HT1080 (cell line): ENCODE measurements at places on chromosomes 6 and 20.

- DNase-seq: peak; percentile 15
Observed at GRCh38 chr6:36386495-36387439, 702 bp downstream of the ETV7 start.

- DNase-seq: no peak
Observed at GRCh38 chr6:6694368-6694780, 105.9 kb downstream of the LY86 start.

GRCh38 chr6:2245877-2246863 is 765 bp upstream of the GMDS start:
- peak; percentile 58 for DNase-seq

GRCh38 chr6:50831186-50831585 is 12.5 kb downstream of the TFAP2B start:
- no peak for DNase-seq

- DNase-seq: peak; percentile 80
Observed at GRCh38 chr20:54199721-54200176, 8.1 kb upstream of the PFDN4 start.

DNA sequence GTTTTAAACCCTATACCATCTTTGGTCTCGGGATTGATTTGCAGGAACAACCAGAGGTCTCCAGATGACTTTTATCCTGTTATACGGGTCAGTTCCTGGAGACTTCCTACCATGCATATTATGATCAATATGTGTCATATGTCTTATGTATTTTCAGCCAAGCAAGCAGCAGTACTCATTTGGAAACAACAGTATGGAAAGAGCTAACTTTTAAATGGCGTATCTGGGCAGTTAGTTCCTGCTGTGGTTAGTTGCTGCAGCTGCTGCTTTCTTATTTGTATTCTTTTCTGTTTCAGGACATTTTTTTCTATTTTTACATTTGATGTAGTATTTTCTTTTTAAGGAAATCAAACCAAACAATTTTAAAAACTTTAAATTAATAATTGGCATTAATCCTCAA is 207.5 kb downstream of the MANEA start:
- DNase-seq: no peak

DNA sequence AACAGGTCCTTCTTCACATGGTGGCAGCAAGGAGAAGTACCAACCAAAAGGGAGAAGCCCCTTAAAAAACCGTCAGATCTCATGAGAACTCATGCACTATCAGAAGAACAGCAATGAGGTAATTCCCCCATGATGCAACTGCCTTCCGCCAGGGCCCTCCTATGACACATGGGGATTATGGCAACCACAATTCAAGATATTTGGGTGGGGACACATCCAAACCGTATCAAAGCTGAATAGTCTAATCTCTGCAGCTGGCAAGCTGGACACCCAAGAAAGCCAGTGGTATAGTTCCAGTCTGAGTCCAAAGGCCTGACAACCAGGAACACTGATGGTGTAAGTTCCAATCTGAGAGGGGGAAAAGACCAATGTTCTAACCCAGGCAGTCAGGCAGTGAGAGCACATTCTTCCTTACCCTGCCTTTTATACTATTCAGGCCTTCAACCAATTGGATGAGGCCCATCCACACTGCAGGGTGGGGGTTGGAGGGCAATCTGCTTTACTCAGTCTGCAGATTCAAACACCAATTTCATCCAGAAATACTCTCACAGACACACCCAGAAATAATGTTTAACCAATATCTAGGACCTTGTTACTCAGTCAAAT is 17.9 kb upstream of the CNKSR3 start:
- no peak for DNase-seq

- DNase-seq: no peak
Observed at GRCh38 chr20:46020555-46020954, 8.5 kb upstream of the SLC12A5 start.

DNA sequence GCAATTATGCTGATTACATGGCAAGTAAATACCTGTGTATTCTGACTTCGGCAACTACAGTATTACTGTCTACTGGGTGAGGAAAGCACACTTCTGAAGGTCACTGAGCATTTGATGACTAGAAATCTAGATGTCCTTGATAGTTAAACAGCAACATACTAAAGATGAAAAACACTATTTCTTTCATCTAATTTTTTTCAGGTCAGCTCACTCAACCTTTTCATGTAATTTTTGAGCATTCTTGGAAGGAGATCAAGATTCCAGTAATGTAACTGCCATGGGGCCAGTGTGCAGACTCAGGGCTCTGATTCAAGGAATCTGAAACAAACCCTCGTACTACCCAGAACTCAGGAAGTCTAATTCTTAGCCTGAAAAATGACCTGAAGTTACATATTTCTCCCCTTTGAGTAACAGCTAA is 222.6 kb upstream of the TAB2 start:
- no peak for DNase-seq

DNA sequence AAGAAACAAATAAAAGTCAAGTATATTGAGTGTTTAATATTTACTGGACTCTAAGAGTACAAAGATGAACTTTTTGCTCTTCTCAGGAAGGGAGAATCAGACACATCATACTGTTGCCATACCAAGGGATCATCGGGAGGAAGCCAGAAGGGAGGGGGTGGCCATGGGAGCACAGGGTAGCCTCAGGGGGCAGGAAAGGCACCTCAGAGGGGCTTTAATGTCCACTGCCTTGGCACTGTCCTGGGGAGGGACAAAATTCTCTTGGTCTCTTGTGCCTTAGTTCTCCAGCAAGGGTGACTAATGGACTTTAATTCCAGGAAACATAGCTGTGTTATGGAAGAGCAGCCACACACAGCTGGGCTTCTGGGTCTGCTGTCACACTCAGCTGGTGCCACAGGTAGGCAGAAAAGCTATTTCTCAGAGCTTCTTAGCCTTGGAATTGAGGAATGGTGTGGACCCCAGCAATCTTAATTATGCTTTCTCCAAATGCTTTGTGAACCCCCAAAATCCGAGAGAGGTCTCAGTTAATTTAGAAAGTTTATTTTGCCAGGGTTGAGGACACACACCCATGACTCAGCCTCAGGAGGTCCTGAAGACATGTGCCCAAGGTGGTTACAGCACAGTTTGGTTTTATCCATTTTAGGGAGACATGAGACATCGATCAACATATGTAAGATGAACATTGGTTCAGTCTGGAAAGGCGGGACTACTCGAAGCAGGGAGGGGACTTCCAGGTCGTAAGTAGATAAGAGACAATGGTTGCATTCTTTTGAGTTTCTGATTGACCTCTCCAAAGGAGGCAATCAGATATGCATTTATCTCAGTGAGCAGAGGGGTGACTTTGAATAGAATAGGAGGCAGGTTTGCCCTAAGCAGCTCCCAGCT is 53.2 kb downstream of the MRAP2 start:
- DNase-seq: no peak

DNA sequence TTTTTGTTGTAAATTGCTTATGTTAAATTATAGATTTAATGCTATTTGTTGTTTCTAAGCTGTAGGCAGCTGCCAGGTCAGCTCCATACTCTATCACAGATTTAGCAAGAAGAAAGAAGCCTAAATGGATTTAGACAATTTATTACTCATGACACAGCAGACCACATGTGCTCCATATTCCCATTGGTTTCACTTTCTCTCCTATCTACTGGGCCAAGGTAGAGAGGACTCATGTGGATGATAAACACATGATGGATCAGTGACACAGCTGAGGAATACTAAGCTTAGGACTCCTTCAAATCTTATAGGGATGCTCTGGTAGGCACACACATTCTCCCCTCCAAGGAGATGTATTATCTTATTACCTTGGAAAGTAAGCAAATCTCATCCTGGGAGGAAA is 553.0 kb upstream of the ADGRB3 start:
- peak; percentile 40 for DNase-seq

- no peak for DNase-seq
Observed at GRCh38 chr6:30533460-30534294, 22.6 kb downstream of the GNL1 start.

DNA sequence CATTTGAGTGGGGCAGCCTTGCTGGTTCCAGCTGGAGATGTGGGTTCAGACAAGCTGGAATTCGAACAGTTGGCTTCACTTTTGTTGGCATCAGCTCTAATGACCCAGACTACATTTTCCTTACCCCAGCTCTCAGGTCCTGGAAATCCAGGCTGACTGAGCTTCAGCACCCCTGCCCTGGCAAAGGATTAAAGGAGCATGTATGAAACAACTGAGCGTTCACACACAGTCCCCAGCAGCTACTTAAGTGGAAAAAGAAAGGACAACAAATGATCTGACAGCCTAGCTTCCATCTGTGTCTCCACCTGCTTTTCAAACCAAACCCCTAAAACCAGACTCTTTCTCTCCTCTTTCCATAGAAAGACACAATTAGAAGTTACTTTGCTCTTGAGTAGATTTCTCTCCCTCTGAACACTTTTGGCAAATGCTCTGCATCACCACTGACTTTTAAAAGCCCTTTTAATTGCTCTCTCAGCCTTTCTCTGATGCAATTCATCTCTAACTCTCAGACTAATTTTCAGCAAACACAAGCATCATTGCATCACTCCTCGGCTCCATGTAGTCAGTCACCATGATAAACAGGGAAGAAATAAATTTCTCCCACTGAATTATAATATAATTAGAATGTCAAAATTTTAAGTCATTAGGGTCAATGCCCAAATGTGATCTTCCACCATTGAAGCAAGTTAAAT is 28.1 kb downstream of the ROS1 start:
- no peak for DNase-seq

- DNase-seq: no peak
Observed at GRCh38 chr6:1182722-1183521, 129.0 kb upstream of the FOXQ1 start.

DNA sequence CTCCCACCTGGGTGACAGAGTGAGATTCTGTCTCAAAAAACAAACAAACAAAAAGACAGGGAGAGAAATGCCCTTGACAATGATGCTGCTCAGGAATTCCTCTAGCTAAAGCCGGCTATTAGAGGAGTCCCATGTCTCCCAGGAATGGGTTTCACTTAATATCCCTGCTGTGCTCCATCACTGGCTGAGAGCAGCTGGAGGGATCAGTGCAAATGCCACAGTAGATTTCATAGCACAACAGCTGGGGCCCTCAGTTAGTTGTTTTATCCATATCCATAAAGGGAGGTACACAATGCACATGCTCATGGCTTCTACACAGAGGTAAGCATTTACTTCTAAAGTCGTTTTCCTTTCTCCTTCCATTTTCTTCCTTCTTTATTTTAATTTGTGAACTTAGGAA is 742.0 kb upstream of the POU3F2 start:
- DNase-seq: no peak

DNA sequence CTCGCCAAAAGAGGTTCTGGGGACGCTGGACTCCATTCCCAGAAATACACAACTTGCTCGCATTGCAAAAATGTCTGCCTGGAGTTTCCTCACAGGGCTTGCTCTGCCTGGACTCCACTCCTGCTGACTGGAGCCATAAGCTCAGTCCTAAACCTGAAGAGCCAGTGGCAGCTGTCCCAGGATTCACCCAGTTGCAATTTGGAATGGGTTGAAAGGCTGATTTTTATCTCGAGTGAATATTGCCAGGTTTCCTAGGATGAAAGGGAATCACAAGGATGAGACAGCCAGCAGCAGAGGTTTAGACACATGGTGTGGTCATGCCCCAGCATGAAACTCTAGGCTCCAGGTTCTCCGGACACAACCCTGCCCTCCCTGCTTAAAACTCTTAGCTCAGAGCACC is 223.3 kb downstream of the BMP7 start:
- no peak for DNase-seq

DNA sequence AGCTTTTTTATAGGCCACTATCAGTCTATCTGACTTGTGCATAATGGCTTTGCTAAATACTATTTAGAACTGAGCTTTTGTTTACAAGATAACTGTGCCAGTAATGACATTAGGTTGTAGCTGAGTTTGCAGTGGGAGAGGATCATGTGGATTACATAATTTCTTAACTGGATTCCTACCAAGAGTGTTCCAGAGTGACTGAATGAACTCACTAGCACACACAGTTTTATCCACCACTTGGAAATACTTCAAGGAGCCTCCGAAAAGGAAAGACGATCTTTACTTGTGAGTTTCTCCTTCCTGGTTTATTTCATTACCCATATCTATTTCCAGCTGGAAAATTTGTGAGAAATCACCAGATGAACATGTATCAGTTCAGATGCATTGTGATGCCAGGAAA is 10.9 kb upstream of the SYNE1 start:
- no peak for DNase-seq

DNA sequence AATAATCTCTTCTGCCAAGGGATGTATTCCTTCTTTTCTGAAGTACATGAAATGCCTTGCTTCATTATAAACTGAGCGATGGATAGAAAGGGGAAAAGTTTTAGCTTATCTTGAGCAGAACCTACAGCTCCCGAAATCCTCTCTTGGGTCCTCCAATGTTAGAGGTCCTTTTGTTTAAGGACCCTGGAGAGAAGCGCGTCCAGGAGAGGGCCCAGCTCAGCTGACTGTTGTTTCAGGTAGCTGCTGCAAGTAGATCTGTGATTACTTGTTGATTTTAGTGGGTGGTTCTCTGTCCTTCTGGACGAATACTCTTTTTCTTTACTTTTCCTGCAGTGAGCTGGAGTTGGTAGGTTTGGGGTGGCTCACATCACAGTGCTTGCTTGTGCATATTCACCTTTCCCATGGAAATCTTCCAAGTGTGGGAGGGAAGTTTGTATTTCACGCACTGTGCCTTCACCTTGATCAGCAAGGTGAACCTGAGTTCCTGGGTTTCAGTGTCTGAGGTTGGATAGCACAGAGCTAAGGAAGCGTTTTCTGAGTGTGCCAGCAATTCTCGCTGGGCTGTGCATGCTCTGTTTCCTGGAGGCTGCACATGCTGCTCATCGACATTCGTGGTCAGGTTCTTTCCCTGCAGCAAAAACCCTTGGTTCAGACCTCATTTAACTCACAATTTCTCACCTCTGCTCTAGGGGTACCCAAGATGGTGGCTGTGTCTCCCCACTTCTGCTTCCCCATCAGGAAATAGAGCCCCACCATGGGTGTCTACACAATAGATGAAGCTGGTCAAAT is 176.3 kb downstream of the JARID2 start:
- DNase-seq: no peak

- DNase-seq: no peak
Observed at GRCh38 chr6:119895626-119896025, 546.1 kb upstream of the MAN1A1 start.

DNA sequence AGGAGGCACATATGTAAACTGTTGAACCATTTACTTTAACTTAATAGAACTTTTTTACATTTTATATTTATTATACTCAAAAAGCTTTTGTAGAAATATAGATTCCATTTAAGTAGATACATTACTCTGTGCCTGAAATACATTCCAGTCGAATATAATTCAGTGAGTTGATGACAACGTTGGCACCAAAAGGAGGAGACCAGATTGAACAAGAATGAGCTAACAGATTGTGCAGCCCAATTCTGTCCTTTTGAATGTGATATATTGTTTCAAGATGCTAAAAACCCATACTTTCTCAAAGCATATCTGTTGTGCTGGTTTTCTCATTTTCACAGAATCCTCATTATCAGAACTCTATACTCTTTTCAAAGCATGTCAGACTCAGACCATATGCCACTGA is 147.4 kb upstream of the SIM1 start:
- DNase-seq: no peak
